ENCODE measurements at places on chromosomes 3 and 15.

- H3K27ac ChIP-seq: peak overlapping the region; percentile 18
- no peaks in the 10 kb centered on the region for H3K4me1 ChIP-seq
- H3K4me3 ChIP-seq: no peak overlapping the region
- no peaks in the 10 kb centered on the region for H3K36me3 ChIP-seq
Observed at GRCh38 chr15:89820666-89821611, 6.3 kb upstream of the ANPEP start.

DNA sequence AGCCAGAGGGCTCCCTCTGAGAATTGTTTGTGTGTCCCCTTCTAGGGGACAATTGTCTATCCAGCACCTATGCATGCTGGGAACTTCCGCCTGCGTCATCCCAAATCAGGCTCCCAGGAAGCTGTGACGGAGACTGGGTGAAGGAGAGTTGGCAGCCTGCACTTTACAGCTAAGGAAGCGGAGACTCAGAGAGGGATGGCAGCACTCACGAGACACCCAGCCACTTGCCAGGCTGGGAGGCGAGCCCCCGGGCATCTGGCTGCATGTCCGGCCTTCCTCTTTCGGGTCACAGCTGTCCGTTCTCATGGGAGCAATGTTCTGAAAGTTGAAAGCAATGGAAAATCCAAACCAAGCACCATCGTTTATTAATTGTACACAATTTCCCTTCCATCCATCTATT, 45.5 kb upstream of the SLC6A11 start:
- H3K36me3 ChIP-seq: no peaks in the 10 kb centered on the region
- H3K27ac ChIP-seq: no peak overlapping the region
- H3K4me3 ChIP-seq: no peak overlapping the region
- no peaks in the 10 kb centered on the region for H3K4me1 ChIP-seq
- DNase-seq: no peak

GRCh38 chr15:55627730-55628368, 39.7 kb upstream of the PYGO1 start:
- no peak for DNase-seq
- no peaks in the 10 kb centered on the region for H3K27me3 ChIP-seq
- peak overlapping the region; percentile 62 for H3K27ac ChIP-seq
- H3K4me1 ChIP-seq: no peaks in the 10 kb centered on the region

DNA sequence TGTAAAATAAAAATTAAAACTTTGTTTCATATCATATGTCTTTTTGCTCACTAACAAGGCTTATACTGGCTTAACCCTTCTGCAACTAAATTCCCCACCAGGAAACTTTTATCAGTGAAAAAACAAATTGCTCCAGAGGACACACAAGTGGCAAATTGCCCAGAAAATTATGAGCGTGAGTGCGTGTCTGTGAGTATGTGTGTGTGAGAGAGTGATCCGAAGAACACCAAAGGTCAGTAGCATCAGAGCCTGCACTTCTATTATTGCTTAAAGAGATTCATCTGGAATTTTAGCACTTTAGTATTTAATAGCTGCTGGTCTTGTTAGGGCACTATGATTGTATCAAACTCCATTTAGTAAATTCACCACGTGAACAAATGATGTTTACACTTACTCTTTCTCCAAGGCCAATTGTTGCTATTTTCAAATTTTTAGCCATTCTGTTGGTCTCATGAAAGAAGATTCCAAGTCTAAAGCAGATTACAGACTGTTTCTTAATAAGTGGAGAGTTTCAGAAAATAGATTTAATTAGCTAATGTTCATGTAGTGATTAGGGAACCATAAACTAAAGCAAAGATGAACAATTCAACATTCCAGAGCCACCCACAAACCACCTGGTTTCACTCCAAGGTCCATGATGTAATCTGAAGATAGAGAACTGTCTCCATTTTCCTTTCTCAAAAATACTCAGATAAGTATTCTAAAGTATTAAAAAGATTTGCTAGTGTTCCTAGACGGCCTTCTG, 91.1 kb upstream of the IL12A start:
- no peak for DNase-seq
- H3K36me3 ChIP-seq: peaks cover 4% of the 10 kb centered on the region
- H3K4me1 ChIP-seq: peaks cover 8% of the 10 kb centered on the region
- H3K4me3 ChIP-seq: no peak overlapping the region

DNA sequence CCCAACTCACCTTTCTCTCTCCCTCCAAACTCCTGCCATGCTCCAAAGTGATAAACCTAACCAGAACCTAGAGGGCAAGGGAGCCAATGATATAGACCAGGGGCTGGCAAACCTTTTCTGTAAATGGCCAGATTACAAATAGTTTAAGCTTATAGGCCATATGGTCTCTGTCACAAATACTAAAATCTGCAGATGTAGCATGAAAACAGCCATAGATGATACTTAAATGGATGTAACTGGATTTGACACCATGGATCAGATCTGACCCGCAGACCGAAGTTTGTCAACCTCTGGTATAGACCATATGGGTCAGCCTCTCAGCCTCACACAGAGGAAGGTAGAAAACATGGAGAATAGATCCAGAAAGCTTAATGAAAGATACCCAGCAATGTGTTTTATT, 165.2 kb upstream of the STT3B start:
- H3K4me3 ChIP-seq: no peak overlapping the region
- no peaks in the 10 kb centered on the region for H3K27me3 ChIP-seq
- DNase-seq: no peak
- no peaks in the 10 kb centered on the region for H3K36me3 ChIP-seq
- no peak overlapping the region for H3K27ac ChIP-seq

- DNase-seq: no peak
- H3K4me3 ChIP-seq: no peak overlapping the region
- no peaks in the 10 kb centered on the region for H3K4me1 ChIP-seq
- H3K36me3 ChIP-seq: no peaks in the 10 kb centered on the region
Observed at GRCh38 chr15:72050700-72051099, 67.2 kb downstream of the MYO9A start.

DNA sequence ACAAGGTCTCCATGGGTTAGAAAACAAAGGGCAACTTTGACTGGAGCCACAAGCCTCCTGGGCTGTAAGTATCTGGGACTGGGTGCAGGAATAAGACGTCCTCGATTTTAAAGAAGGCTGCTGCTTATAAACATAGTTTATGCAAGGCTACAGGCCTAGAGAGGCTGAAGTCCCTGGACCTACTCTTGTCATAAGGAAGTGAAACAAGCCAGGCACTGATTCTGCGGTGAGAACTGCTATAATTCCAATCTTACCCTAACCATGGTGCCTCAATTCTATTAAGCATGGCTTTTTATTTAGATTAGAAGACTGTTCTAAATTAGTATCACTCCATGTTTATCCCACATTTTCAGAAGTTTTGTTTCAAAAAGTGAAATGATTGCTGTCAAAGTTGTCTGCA, 777.6 kb downstream of the PLOD2 start:
- no peaks in the 10 kb centered on the region for H3K36me3 ChIP-seq
- no peak overlapping the region for H3K4me3 ChIP-seq
- H3K27me3 ChIP-seq: no peaks in the 10 kb centered on the region
- no peaks in the 10 kb centered on the region for H3K4me1 ChIP-seq

DNA sequence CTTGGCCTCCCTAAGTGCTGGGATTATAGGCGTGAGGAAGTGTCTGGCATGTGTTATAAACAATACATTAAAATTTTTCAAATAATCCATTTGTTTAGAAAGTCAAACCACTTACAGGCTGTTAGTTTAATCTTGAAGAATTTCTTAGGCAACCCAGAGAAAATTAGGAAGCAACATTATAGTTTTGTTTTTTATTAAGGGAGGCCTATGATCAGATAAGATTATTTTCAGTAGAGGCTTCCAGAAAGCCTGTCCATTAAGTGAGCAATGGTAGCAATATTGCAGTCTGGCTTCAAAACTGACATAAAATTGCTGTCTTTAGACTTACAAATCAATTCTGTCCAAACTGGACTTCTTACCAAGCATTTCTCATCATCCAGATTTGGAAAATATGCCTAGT, 49.6 kb downstream of the CD47 start:
- H3K27me3 ChIP-seq: no peaks in the 10 kb centered on the region
- no peak for DNase-seq
- H3K27ac ChIP-seq: no peak overlapping the region

- no peak overlapping the region for H3K27ac ChIP-seq
- no peak for DNase-seq
- no peaks in the 10 kb centered on the region for H3K27me3 ChIP-seq
- no peak overlapping the region for H3K4me3 ChIP-seq
- no peaks in the 10 kb centered on the region for H3K36me3 ChIP-seq
Observed at GRCh38 chr3:183766107-183766506, 59.3 kb downstream of the MAP6D1 start.

- no peaks in the 10 kb centered on the region for H3K36me3 ChIP-seq
- peaks cover 37% of the 10 kb centered on the region for H3K4me1 ChIP-seq
- no peak overlapping the region for H3K4me3 ChIP-seq
Observed at GRCh38 chr3:46705022-46705530, 3.9 kb downstream of the TMIE start.

- H3K27me3 ChIP-seq: no peaks in the 10 kb centered on the region
- no peaks in the 10 kb centered on the region for H3K36me3 ChIP-seq
- H3K4me1 ChIP-seq: no peaks in the 10 kb centered on the region
Observed at GRCh38 chr3:164040991-164041390, 1037.3 kb downstream of the SI start.
